ENCODE measurements at places on chromosomes 2 and 18.
A peak's percentile ranks its signal among the peaks of the same experiment; 100 is the strongest.

DNA sequence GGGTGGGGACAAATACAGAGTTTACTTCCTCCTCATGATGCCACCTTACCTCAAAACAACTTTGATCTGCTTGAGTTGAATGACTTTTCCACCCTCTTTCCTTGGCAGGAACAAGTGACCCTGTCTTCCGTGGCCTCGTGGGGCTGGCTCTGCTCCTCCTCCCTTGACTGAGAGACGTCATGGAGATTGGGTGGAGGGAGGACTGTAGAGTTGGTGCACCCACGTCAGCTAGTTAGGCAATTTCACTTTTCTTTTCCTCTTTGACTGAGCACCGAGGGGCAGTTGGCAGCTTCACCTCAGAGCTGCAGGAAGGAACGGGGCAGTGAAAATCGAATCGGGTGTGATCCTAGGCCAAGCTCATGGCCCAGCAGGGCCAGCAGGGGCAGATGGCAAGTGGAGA lies at the start of gene SP140:
SP140 (plus strand) TSS at position 251 of the 400 bp plus-strand sequence; CDS start at position 360, 109 bp downstream.
- DNase-seq, result peak; percentile 74

DNA sequence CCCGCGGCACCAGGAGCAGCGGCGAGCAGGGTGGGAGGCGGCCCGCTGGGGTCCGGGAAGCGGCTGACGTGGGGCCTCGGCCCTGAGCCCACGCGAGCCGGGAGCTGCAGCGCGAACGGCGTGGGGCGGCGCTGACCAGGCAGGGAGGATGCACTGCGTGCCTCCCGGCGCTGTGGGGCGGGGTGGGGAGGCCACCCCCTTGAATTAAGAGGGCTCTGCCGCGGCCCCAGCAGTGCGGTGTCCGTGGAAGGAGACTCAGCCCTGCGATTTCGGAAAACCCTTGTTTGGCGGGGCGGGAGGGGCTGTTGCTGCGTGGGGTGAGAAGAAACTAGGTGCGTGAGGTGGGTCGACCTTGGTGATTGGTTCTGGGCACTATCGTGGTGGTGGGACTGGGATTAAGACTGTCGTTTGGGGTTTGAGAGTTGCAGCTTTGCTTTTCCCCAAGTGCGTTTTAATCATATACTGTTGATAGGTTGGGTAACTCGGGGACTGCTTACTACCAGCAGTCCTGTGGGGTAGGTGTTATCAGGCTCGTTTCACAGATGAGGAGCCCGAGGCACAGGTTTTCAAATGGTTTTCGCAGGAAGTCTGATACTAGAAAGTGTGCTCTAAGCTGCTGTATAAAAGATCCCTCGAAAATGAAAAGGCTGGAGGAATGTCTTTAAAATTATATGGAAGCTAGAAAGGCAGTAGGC lies 722 bp downstream of the ACSL3 start:
- DNase-seq, result peak; percentile 55

GRCh38 chr18:3541549-3542386 lies 91.8 kb downstream of the TGIF1 start:
- DNase-seq, result no peak

GRCh38 chr18:10410472-10411308 lies 43.7 kb upstream of the APCDD1 start:
- no peak for DNase-seq
